ENCODE measurements at places on chromosomes 13 and 19.

DNA sequence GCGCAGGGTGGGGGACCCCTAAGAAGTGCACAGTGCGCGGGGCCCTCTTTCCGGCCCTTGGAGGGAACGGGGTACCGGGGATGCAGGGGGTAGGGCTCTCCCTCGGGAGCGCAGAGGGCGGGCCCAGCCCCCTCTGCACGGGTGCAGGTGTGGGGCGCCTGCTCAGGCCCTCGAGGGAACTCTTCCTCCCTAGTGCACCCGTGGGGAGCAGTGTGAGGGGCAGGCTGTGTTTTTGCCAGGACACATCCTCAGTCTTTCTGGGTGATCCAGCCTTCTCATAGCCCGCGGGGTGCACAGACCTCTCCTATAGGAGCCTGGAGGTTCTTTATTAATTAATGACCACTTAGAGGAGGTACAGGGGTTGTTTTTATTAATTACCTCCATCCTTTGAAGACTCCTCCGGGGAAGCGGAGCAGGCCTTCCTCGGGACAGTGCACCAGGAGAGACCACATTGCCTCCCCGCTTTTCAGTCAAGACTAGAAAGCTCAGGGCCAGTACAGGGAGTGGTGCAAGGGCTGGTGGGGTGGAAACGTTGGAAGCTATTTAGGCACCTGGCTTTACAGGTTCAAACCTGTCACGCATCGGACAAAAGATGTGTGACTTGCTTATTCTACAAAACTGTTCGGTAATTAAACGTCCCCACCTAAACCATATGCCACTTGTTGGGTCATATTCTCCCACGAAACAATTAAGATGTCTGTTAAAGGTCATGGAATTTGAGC is 598 bp upstream of the GJB6 start:
- DNase-seq = no peak

DNA sequence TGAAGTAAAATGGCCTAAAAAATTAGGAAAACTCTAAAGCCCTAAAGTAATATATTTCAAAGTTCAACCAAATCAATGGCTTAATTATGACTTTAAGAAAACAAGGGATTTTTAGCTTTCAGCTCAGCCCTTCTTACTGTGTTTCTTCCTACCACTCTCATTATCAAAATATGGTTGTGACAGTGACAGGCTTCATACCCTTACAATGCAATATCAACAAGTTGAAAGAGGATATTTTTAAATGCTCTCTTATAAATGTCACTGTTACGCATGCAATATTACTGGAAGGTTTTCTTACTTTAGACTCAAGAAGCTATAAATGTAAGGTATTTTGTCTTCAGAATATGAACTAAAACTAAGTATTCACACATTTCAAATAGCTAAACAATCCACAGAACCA is 1225.7 kb upstream of the MIR17HG start:
- no peak for DNase-seq

- DNase-seq = peak; percentile 91
These were observed 807 bp downstream of the MISP3 start for GRCh38 chr19:14073261-14073924.

DNA sequence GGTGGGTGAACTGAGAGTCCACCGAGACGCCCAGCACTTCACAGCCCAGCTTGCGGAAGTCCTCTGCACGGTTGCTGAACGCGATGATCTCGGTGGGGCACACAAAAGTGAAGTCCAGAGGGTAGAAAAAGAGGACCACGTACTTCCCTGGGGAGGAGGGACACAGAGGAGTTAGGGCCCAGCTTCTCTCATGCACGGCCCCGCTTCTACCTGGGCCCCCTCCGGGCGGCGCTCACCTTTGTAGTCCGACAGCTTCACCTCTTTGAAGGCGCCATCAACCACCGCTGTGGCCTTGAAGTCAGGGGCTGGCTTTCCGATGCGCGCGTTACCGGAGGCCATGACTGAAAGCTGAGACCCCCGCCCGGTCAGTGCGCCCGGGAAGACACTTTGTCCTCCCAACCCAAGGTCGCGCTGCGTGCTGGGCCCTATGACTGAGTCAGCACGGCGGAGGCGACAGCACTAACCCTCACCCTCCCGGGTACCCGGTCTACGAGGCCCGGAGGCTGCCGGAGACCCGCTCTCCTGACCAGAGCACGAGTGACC is 606 bp downstream of the PRDX2 start:
- DNase-seq = peak; percentile 58

DNA sequence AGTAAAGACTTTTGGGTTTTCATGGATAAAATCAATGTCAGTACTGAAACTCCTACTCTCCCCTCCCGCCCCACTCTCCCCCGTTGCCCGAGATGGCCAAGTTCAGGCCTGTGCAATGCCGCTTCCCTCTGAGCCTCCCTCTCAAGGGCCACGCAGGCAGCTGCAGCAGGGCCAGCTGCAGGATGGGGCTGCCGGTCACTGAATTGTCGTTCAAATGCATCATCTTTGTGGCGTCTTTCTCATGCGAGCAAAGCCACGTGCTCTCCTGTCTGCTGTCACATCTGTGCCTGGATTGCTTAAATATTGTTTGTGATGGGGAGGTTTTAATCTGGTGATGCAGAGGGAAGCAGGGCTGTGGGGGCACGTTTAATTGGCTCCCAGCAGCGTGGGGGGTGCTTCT is 26.6 kb downstream of the SHISA2 start:
- DNase-seq = no peak

DNA sequence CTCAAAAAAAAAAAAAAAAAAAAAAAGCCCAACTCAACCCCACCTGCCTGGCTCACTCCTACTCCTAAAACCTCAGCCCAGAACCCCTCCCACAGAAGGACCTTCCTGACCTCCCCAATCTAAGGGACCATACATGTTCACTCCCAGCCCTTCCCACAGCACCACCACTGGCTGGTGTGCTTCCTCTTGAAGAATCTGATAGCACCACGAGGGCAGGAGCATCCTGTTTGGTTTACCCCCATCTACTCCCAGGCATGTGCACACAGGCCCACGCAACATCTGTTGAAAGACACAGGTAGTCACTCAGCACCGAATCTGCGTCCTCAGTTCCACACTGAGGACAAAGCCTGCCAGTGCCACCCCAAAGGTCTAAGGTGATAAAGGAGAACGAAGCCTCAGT is 8.2 kb downstream of the LATS2 start:
- no peak for DNase-seq

DNA sequence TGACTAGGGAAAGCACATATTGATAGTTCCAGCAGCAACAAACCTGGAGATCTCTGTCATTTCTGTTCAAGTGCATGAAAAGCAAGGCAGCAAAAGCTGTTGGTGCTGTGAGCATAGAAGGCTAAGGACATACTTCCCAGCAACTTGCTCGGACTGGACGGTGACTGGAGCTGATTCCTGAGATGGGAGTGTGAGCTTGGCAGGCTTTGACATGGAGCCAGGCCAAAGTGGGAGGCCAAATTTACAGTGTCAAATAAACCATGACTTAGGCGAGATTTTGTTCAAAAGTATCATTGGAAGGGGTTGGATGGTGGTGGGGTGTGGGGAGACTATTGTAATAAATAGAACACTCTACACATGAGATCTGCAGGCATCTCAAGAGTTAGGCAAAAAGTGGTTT is 5.9 kb upstream of the ARGLU1 start:
- DNase-seq = no peak

- no peak for DNase-seq
These were observed 1170.4 kb downstream of the EFNB2 start for GRCh38 chr13:105365021-105365550.

DNA sequence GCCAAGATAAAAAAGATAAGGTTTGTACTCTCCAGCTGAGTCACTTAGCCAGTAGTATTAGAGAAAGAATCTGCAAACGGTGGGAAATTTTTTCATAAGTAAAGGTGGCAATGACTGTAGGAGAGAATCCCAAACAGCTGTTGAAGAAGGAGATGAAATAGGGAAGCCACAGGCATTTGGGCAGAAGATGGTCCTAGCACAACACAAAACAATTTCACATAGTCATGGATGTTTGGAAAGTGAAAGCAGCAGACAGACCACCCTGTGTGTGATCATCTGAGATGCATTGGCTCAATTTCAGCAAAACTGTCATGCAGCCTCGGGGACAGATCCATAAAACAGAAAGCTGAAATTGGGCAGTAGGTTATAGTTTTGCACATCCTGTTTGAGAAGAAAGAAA is 2832.4 kb downstream of the PCDH9 start:
- DNase-seq = no peak

GRCh38 chr19:49896863-49897621 is at the start of gene IL4I1:
Gene IL4I1, minus strand, starts transcription at chr19:49896887. Its CDS starts 727 bp downstream, at chr19:49896160.
- DNase-seq = peak; percentile 34

- no peak for DNase-seq
These were observed 2.5 kb downstream of the LIPE start for GRCh38 chr19:42424712-42425131.

DNA sequence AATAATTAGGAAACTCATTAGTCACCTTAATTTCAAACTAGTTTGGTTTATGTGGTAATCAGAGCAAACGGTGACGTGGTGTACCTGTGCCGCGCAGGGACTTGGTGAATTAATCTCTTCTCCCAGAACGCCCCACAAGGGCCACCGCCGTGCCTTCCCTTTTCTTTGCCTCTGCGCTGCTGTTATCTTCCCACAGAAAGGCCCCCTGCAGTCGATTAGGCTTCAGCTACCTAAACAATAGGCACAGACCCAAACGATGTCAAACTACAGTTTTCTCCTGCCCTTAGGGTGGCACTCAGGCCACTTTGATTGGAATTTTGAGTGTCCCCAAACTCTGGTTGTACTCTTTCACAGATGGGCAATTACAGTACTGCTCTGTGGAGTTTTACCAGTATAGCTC is 115.5 kb downstream of the GGACT start:
- no peak for DNase-seq

DNA sequence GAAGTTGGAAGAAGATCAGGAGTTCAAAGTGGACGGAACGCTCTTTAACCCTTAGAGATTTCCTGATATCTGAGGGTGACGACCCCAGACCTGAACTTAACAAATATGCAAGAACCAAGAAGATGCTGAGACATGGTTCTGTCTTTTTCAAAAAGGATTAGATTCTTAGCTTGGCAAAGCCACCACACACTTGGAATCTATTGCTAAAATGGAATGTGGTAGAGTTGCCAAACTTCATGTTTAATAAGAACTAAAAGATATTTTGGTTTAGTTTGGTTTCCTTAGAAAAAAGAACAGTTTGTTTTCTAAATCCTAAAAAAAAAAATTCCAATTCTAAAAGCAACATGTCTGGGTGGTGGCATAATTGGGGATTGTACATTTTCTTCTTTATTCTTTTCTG is 29.5 kb downstream of the UNC13A start:
- no peak for DNase-seq

- no peak for DNase-seq
These were observed 1491.9 kb downstream of the SLITRK5 start for GRCh38 chr13:89163096-89163495.

GRCh38 chr13:28867564-28867963 is 47.4 kb downstream of the MTUS2 start:
- no peak for DNase-seq

- DNase-seq = no peak
These were observed 3.5 kb upstream of the SIGLEC8 start for GRCh38 chr19:51461723-51462161.

- DNase-seq = no peak
These were observed 148.5 kb downstream of the GPC5 start for GRCh38 chr13:91546900-91547299.

DNA sequence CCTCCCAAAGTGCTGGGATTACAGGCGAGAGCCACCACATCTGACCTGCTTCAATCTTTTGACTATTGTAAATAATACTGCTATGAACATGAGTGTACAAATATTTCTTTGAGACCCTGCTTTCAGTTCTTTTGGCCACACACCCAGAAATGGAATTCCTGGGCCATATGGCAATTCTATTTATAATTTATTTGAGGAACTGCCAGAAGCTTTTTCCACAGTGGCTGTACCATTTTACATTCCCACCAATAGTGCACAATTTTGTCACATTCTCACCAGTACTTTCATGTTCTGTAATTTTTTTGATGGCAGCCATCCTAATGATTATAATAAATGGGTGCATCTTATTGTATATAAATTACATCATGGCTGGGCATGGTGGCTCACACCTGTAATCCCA is 13.7 kb upstream of the FCER2 start:
- no peak for DNase-seq

GRCh38 chr19:1019980-1020867 is 699 bp downstream of the TMEM259 start:
- DNase-seq = peak; percentile 35

- DNase-seq = no peak
These were observed 128.4 kb downstream of the SHISA2 start for GRCh38 chr13:25923217-25924085.

GRCh38 chr19:2663920-2664571 is 38.4 kb downstream of the GNG7 start:
- DNase-seq = peak; percentile 15

DNA sequence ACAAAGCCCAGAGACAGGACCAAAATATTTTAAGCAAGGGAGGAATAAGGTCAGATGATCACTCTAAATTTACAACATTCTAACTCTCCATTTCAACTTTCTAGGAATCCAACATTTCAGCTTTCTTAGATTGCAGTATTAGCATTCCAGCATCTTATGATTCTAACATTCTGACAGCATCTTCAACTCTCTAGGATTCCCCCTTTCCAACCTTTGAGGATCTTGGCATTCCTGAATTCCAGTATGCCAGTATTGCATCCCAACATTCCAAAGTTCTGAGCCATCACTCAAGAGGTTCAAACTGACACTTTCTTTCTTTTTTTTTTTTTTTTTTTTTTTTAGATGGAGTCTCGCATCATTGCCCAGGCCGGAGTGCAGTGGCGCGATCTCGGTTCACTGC is 13.8 kb downstream of the TGFB1 start:
- DNase-seq = no peak

DNA sequence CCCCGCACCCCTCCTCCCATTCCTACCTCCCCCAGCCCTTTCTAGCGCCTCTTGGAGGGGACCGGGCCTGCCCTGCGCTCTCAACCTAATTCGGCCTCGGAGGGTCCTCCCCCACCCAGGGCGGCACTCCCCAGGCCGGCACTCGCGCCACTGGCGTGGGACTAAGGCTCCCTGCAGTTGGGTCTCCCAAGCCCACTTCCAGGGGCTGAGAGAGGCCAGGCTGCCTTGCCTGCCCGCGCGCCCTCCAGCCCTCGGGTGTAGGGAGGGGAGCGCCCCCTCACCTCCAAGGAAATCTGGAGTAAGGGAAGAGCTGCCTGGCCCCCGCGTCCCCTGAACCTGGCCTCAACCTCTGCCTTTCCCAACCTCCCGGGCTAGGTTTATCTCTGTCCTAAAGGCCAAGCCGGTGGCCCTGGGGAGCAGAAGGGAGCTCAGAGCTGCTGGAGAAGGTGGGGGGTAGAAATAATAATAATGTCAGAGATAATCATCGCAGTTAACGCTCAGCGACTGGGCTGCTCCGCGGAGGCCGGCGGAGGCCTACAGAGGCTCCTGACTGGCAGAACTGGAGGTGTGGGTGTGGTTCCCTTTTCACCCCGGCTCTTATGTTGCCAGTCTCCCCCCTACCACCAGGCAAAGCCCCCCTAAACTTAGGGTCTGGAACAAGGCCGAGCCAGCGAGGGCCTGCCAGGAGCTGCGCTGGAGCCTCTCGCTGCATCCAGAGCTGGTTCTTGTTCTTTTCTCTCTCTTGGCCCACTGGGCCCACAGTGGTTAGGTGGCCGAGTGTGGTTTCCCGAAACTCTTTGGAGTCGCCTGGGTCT is 9.6 kb downstream of the ZIC2 start:
- DNase-seq = no peak
